ENCODE measurements at places on chromosomes 4 and X. TPM values are rescaled to one million over a fixed set of nuclear protein-coding genes. Genes with fewer than 3 reads are reported as not detected.

DNA sequence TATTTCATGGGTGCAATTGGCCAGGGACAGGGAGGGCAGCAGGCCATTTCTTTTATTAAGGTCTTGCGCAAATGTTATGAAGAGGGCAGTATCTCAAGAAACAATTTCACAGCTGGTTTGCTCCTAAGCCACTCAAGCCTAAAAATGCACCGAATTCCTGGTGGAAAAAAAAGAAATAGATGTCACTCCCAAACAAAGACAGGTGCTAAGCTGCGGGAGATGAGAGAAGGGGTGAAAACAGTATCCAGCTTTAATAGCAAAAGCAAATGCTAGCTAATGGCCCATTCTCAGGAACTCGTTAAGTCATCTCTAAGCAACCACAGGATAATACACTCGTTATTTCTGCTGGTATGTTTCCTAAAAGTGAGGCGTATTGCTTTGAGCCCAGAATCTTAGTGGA lies 116.4 kb downstream of the ARX start:
- H3K27ac ChIP-seq: no peak overlapping the region
- no peak overlapping the region for H3K4me3 ChIP-seq
- no peaks in the 10 kb centered on the region for H3K4me1 ChIP-seq
- H3K36me3 ChIP-seq: no peaks in the 10 kb centered on the region
- no peaks in the 10 kb centered on the region for H3K27me3 ChIP-seq

The TRO gene
- total RNA-seq: 11.6 TPM

DNA sequence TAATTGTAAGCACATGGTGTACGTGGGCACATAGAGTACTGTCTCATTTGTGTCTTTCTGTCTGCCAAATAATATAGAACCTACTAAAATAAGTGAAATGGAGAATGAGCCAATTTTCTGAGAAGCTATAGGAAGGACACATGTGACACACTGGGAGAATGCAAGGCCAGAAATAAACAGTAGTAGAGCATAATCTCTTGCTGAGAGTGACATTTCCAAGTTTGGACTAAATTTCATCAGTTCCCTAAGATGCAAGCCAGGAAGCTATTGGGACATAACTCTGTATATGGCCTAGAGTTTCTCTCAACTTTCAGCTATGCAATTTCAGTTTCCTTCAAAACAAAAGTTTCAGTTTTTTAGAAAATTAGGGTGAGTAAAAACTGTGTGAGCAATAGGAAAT lies 638.7 kb downstream of the PCDH18 start:
- H3K36me3 ChIP-seq: no peaks in the 10 kb centered on the region
- no peak for DNase-seq
- H3K4me1 ChIP-seq: no peaks in the 10 kb centered on the region
- no peaks in the 10 kb centered on the region for H3K27me3 ChIP-seq
- H3K27ac ChIP-seq: no peak overlapping the region

GRCh38 chr4:100100985-100101384 lies 89.3 kb downstream of the DDIT4L start:
- no peak overlapping the region for H3K4me3 ChIP-seq
- DNase-seq: no peak
- H3K36me3 ChIP-seq: no peaks in the 10 kb centered on the region
- H3K4me1 ChIP-seq: no peaks in the 10 kb centered on the region
- no peak overlapping the region for H3K27ac ChIP-seq

GRCh38 chrX:79630033-79631009 lies 263.2 kb upstream of the ITM2A start:
- no peaks in the 10 kb centered on the region for H3K4me1 ChIP-seq
- H3K27ac ChIP-seq: no peak overlapping the region
- no peak for DNase-seq
- H3K4me3 ChIP-seq: no peak overlapping the region
- no peaks in the 10 kb centered on the region for H3K36me3 ChIP-seq

- no peaks in the 10 kb centered on the region for H3K27me3 ChIP-seq
- H3K4me3 ChIP-seq: no peak overlapping the region
- H3K27ac ChIP-seq: no peak overlapping the region
- H3K36me3 ChIP-seq: no peaks in the 10 kb centered on the region
- no peaks in the 10 kb centered on the region for H3K4me1 ChIP-seq
- no peak for DNase-seq
These were observed 128.7 kb downstream of the ARHGAP24 start for GRCh38 chr4:85603437-85604336.

DNA sequence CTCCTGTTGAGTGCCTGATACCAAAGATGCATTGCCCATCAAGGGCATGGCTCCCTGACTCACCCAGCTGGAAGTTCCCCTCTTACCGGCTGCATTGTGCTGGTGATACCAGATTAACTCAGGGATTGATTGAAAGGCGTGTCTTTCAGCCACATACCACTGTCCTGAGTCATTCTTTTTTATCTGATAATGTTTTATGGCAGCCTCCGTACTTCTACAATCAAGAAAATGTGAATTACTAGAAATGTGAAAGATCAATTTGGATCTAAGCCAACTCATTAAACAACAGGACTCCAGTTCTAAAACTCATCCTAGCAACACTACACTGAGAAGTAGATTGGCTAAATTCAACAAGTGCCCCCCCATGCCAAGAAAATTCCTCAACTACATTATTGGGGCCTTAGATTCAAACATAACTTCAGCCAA lies 40.0 kb downstream of the TXK start:
- no peaks in the 10 kb centered on the region for H3K27me3 ChIP-seq
- no peak overlapping the region for H3K4me3 ChIP-seq
- no peaks in the 10 kb centered on the region for H3K4me1 ChIP-seq
- no peaks in the 10 kb centered on the region for H3K36me3 ChIP-seq
- no peak for DNase-seq

The LRAT gene
- 0.72 TPM for total RNA-seq

DNA sequence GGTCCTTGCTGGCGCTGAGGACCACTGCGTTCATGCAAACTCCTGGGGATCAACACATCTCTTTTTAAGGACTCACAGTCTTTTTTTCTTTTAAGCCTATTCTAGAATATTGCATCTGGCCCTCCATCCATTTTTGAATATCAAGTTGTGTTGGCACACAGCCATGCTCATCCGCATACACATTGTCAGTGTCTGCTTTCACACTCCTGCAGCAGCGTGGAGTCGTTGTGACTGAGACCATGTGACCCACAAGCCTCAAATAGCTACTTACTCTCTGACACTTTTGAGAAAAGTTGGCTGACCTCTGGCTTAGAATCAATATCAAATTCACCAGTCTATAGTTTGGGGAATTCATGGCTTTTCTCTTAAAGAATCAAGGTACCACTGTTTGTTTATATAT lies 191.8 kb upstream of the S100G start:
- no peak for DNase-seq
- H3K27ac ChIP-seq: no peak overlapping the region
- H3K4me3 ChIP-seq: no peak overlapping the region
- no peaks in the 10 kb centered on the region for H3K4me1 ChIP-seq

- no peaks in the 10 kb centered on the region for H3K4me1 ChIP-seq
- no peak overlapping the region for H3K27ac ChIP-seq
- DNase-seq: peak; percentile 54
- no peaks in the 10 kb centered on the region for H3K36me3 ChIP-seq
These were observed 219.0 kb upstream of the EMCN start for GRCh38 chr4:100736641-100737451.

The DGKQ gene
- total RNA-seq: 13.7 TPM

DNA sequence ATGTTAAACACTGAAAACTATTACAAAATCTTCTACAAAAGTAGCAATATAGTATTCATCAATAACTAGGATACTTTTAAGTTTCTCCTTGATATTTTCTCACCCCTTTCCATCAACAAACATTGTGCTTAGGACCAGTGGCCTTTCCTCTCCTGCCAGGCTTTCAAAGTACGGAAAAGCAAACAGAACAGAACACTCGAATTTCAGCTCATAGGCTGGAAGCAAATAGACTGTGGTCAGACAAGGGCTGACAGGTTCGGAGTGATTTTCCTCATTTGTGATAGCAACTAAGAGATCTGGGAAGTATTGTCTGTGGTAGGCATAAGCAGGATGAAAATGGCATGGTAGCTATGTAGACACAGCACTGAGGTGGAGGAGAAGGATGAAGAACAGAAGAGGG lies 68.6 kb upstream of the SORBS2 start:
- H3K4me1 ChIP-seq: no peaks in the 10 kb centered on the region
- DNase-seq: no peak
- no peaks in the 10 kb centered on the region for H3K27me3 ChIP-seq
- no peak overlapping the region for H3K27ac ChIP-seq
- H3K4me3 ChIP-seq: no peak overlapping the region

- H3K4me1 ChIP-seq: no peaks in the 10 kb centered on the region
- no peak overlapping the region for H3K4me3 ChIP-seq
- no peaks in the 10 kb centered on the region for H3K36me3 ChIP-seq
- no peaks in the 10 kb centered on the region for H3K27me3 ChIP-seq
- no peak overlapping the region for H3K27ac ChIP-seq
- no peak for DNase-seq
These were observed 118.8 kb downstream of the GABRA2 start for GRCh38 chr4:46270986-46271596.

The SLC9B1 gene
- 1.8 TPM for total RNA-seq

DNA sequence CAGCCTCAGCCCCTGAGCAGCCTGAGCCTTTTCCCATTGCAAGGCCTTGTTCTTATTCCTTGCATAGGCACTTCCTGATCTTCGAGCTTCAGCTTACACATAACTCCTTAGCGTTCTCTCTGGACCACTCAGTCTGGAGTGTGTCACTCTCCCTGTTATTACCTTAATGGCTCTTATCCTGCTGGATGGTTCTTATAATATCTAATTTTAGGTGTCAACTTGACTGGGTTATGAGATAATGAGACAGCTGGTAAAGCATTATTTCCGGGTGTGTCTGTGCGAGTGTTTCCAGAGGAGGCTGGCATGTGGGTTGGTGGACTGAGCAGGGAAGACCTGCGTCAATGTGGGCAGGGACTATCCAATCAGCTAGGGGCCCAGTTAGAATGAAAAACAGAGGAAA lies 75.7 kb downstream of the HAUS3 start:
- no peak overlapping the region for H3K27ac ChIP-seq
- H3K4me3 ChIP-seq: no peak overlapping the region
- no peak for DNase-seq
- H3K27me3 ChIP-seq: no peaks in the 10 kb centered on the region
- H3K4me1 ChIP-seq: no peaks in the 10 kb centered on the region

Measured in kidney (tissue), 22 donors.